ENCODE measurements at places on chromosomes 6 and 20.
A peak's percentile ranks its signal among the peaks of the same experiment; 100 is the strongest.

DNA sequence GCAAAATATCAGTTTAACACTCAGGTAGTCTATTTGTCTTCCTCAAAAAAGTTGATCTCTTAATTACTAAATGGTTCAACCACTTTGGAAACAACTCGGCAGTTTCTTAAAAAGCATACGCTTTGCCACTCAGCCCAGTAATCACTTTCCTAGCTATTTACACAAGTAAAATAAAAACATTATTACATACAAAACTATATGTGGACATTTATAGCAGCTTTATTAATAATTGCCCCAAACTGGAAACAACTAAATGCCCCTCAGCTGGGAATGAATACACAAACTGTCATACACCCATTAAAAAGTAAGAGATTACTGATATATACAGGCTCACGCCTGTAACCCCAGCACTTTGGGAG is 7.4 kb downstream of the EEF1A1 start:
- DNase-seq, result no peak

GRCh38 chr6:16129623-16130401 is 926 bp downstream of the MYLIP start:
- DNase-seq, result no peak

- no peak for DNase-seq
These were observed 8.2 kb upstream of the AHCY start for GRCh38 chr20:34311118-34312023.

DNA sequence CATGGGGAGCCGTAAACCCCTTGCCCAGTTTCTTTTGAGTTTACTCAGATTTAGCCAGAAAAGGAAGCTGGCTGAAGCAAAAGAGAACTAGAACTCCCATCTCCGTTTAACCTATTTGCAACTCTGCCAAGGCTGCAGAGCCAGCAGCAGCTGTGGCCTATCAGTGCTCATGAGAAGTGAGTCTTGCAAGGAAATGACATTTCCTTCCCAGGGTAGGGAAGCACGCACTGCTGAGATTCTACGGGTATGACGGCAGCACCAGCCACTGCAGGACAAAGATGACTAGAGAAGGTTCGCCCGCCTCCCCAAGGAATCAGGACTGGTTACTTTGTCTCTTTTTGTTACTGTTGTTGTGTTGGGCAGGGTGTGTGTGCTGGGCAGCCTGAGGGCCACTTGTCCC is 47.6 kb downstream of the PPP1R3G start:
- no peak for DNase-seq

DNA sequence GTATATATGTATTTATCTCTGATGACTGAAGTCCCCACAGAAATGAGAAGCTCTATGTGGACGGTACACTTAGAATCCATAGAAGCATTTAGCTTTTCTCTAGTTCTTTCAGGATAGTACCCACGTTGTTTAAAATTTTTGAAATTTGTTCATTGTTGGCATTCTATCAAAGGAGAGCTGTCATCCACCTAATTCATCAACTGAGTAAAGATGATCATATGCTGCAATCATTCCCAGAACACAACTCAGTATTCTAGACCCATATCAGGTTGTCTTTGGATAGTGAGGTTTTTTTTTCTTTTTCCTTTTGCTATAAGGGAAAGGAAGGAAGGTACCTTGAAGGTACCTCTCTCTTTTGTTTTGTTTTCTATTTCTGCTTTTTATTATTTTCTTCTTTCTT is 9.3 kb downstream of the SERAC1 start:
- no peak for DNase-seq

GRCh38 chr6:168158980-168159349 is 80.0 kb upstream of the FRMD1 start:
- DNase-seq, result no peak

- no peak for DNase-seq
These were observed 365.2 kb upstream of the POU3F2 start for GRCh38 chr6:98469141-98469540.

DNA sequence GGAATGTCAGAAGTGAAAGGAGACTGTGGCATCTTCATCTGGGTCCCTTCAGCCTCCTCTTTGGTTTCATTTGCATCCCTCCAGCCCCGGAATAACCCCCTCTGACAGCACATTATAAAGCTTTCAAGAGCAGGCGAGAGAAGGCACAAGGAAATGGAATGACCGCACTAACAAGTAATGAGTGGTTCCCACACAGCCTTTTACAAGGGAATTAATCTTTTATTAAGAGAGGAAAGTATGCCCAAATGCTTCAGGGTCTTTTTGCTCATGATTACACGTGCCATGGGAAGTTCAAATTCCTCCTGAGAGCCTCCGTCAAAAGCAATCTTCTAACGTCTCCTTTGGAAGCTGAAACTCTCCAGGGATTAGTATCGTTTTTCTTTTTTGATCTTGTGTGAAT is 347.0 kb downstream of the BTBD3 start:
- no peak for DNase-seq

DNA sequence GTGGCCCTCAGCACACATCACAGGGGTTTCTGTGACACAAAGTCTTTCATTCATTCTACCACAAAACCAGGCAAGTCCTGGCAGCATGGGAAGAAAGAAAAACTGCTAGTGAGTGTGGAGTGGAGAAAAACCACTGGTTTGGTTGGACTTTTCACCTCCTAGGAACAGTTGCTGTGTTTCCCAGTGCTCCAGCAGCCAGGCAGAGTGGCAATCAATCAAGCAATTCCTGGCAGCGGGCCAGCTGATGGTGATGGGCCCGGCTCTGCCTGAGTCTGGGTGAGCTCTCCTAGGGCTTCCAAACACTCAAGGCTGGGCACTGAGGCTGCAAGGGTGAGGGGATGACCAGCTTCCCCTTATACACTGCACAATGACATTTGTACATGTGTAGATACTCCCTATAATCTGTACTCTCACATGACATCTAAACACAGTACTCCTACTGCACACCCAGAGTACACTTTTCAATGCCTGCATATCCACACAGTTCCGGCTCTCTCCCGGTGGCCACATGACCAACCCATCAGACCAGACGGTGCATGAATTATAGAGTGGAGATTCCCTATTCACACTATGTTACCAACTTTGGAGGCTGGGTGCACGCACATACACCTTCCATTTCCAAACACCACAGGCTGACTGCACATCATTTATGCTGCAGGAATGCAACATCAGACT is 156.6 kb downstream of the UNC5CL start:
- DNase-seq, result no peak

GRCh38 chr6:150016324-150017185 is 8.8 kb downstream of the RAET1L start:
- DNase-seq, result no peak

DNA sequence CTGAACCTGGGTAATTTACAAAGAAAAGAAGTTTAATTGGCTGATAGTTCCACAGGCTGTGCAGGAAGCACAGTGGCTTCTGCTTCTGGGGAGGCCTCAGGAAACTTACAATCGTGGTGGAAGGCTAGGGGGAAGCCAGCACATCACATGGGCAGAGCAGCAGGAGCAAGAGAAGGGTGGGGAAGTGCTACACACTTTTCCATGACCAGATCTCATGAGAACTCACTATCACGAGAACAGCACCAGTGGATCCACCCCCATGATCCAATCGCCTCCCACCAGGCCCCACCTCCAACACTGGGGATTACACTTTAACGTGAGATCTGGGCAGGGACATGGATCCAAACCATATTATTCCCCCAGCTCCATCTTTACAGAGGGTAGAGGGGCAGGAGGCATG is 166.4 kb downstream of the NFATC2 start:
- DNase-seq, result no peak

GRCh38 chr6:119296036-119297035 is 53.2 kb downstream of the MAN1A1 start:
- no peak for DNase-seq

DNA sequence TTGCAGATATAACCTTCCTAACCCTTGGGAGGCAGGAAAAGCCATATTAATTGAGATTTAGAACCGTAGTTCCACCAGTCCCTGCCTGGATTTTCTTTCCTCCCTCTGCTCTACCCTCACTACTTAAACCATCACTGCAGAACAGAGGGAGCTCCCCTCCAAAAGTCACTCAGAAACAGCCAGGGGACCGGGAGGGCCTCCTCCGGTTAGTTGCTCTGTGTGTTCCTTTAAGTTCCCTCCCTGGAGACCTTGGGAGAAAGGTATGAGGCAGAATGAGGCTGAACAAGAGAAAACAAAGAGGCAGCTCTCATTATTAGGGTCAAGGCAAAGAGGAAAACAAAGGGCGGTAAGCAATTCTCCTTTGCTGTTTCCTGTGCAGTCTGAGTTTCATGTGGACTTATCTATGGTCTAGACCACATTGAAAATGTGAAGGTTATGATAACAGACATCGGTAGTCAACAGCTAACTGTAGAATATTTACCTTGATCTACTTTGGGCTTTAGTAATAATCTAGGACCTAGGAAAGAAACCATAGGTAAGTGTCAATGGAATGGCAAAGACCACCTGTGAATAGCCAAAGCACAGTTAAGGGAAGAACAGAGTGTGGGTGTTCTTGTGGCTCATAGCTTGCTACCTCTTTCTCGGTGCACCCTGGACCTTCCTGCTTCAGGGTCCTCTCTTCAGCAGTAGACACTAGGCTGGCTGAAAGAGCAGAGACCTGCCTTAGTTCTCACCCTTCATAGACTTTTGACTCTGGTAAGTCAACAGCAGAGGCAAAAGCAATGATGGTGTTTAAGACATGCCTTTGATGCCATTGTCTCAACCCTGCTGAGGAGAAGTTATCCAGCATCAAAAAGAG is 250.9 kb upstream of the CITED2 start:
- DNase-seq, result no peak

- peak; percentile 63 for DNase-seq
These were observed 29.2 kb downstream of the TFEB start for GRCh38 chr6:41705996-41706835.

GRCh38 chr6:7727086-7727945 is 1.4 kb downstream of the BMP6 start:
- DNase-seq, result no peak

DNA sequence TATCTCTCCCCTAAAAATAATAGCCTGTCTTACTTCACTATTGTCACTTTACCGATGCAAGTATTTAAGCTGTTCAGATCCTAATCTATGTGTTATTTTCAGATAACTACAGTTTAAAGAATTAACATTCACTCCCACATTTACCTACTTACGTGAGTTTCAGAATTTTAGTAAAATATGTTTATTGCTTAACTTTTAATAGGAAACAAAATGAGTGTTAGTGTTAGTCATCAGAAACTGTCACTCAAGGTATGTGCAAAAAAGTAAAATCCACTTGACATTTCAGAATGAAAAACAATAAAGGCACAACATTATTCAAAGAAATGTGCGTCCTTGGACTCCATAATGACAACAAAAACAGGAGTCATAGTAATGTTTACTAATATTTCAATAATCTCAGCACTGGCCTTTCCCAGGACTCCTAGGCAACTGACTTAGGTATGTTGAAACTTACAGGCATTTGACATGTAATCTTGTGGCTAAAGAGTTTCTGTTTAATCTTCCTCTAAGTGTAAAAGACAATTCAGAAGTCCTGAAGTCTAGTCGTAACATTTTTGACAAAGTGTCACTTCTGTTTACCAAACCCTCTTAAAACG is 4.5 kb downstream of the ATXN1 start:
- no peak for DNase-seq

DNA sequence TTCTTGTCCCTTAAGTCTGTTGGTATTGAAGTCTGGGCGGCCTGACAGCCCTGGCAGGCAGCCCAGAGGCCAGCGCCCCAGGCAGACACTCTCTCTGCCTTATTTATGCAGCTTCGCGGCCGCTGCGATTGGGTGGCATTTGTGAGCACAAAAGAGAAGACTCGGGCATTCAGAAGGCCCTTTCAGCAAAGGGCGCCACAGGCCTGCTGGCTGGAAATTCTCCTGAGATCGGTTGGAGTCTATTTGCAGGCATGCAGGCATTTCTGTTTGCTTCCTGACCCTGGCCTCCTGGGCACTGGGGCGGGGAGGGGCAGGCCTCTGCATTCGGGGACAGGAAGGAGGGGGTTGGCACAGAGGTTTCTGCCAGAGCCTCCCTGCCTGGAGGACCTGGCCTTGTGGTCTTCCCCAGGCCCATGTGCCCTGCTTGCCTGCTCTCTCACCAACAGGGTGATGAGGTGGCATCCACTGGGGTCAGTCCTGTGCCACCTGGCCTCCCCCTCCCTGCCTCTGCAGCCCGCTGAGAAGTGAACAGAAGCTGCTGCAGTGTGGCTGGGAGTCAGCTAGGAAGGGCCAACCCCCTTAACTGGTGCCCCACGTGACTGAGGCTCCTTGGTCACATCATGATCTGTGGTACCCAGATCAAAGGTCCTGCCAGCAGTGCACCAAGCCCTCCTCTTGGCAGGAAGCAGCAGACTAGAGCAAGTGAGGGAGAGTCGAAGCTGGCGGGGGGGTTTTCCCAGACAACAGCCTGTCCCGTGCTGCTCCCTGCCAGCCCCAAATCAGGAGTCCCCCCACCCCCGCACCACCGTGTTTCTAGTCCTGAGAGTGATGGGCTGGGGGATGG is 16.6 kb upstream of the CCDC167 start:
- DNase-seq, result no peak

DNA sequence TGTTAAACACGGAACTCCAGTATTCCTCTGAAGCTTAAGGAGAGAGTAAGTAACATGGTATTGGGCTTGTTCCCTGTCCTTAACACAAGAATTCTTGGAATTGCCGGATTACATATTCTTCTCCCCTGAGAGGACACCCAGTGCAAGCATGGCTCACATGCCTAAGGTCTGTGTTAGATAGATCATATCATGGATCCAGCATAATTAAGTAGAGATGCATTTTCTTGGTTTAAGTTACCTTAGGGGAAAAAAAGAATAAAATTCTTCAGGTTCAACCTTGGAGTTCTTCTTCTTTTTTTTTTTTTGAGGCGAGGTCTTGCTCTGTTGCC is 53.9 kb downstream of the AKAP12 start:
- no peak for DNase-seq

GRCh38 chr6:168469521-168469920 is 28.5 kb downstream of the SMOC2 start:
- no peak for DNase-seq

- no peak for DNase-seq
These were observed at the start of gene SMOC2 for GRCh38 chr6:168440520-168441433. Gene SMOC2 (plus strand): TSS chr6:168441184. CDS start chr6:168441371, 187 bp downstream.
